ENCODE measurements at places on chromosomes 12 and 14. TPM values are rescaled to one million over a fixed set of nuclear protein-coding genes. Genes with fewer than 3 reads are reported as not detected.
A peak's percentile ranks its signal among the peaks of the same experiment; 100 is the strongest.

DNA sequence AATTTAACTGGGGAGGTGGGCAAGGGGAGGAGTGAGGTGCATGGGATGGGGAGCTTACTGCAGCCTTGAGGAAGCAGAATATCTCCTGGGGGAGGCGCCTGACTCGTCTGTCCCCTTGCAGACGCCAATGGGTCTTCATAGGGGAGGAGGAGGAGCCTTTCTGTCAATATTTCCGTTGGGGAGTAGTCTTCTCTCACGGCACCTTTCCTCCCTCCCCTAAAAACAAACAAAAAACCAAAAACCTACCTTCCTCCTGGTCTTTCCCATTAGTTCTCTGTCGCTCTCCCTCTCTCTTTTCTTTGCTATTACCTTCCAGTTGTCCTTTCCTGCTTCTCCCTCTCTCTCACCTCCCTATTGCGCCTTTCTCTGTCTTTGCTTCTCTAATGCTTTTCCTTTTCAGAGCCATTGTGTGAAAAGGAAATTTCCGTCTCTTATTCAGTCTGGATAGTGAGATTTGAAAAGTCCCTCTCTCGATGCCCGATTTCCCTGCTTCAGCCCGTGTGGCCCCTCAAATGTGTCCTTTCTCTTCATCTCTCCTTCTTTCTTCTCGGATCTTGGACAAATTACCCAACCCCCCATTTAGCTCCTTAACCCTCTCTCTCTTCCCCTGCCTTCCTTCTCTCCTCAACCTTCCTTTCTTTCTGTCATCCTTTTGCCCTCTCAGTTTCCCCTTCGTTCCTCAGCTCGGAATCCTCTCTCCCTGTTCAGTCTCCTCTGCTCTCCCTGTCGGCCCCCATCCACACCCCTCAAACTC lies 5.9 kb downstream of the GPR84 start:
- DNase-seq = no peak

The LRRC23 gene
- total RNA-seq = 18.8 TPM

DNA sequence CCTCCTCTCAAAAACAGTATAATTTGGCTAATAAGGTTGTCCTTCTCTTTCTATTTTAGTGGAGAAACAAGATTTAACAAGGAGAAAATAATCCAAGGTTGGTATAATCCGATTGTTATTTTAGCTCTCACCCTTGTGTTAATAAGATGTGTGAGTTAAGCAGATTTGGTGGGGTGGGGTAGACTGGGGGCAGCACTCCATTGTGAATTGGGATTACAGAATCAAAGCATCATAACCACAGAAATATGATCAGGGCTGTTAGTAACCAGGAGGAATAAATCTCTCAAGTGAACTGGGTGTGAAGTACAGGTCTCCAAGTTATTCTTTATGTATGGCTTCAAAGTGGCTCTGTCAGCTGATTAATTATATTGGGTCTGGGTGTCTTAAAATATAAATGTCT lies 10.2 kb downstream of the TIGAR start:
- DNase-seq = no peak

The P2RX7 gene
- total RNA-seq = 0.14 TPM

The CLIP1 gene
- 29.1 TPM for total RNA-seq

DNA sequence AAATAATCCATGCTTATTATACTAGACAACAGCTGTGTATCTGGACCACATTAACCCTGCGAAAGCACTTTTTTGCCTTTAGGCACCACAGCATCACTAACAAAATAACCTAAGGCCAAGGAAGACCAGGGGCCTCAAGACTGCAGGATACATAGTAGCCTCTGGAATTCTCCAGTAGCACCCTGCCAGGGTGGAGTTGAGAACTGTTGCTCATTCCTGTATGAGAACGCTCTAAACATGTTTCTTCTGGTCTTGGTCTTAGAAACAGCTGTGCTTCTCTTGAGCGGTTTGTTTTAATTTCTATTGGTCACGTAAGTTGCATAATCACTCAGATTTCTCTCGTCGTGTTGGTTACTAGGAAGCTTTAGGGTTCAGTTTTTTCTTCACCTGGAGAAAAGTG lies 7.9 kb downstream of the B4GALNT3 start:
- no peak for DNase-seq

The TSHR gene
- 0.32 TPM for total RNA-seq

DNA sequence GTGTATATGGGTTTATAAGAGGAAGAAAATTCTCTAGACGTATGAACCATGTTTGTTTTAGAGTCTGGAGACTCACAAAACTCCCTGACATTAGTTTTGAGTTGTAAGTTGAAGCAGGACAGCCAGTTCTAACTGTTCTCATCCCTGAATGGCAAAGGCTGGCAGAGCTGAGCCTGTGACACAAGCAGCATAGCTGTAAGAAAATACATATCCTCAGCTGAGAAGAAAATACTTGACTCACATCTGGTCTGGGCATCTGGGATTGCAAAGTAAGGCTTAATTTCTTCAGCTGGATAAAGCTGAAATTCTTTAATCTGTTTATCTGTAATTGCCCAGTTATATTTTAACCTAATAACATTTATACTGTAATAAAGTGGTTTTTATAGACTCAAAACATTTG lies 156.3 kb downstream of the PELI2 start:
- no peak for DNase-seq

GRCh38 chr14:69828354-69828753 lies 31.3 kb upstream of the SLC10A1 start:
- DNase-seq = no peak

The USP5 gene
- 145 TPM for total RNA-seq

DNA sequence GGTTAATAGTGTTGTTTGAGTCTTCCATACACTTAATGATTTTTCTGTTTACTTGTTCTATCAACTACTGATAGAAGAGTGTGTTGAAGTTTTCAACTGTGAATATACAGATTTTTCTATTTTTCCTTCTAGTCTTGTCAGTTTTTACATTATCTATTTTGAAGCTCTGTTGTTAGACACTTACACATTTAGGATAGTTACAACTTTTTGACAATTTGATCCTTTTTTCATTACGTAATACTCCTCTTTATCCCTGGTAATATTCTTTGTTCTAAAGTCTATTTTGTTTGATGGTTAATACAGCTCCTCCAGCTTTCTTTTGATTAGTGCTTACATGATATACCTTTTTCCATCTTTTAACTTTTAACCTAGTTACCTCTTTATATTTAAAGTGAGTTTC lies 45.2 kb downstream of the DHRS2 start:
- no peak for DNase-seq

The MYBPC1 gene
- not detected for total RNA-seq

- no peak for DNase-seq
These were observed 143.6 kb downstream of the TMEM117 start for GRCh38 chr12:43979450-43979849.

DNA sequence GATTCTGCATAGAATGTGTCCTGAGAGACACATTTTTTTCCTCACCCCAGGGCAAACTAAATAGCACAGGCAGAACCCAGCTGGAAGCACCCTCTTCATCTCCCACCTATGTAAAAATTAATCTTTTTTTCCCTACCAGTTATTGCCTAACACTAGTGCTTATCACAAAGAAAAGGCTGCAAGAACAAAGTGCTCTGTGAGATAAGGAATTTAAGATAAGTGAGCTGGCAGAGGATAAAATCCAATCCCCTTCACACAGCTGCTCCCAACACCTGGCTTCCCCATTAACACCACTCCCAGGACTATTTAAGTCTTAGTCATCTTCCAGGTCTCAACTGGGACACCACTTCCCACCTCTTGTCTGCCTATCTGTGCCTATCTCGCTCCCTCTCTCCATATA lies 75.2 kb downstream of the TTC9 start:
- DNase-seq = no peak

GRCh38 chr14:88256997-88257950 lies 65.8 kb downstream of the KCNK10 start:
- DNase-seq = peak; percentile 2

The RBP5 gene
- 0.95 TPM for total RNA-seq

The CYP27B1 gene
- total RNA-seq = 1.3 TPM

The SLC5A8 gene
- not detected for total RNA-seq

DNA sequence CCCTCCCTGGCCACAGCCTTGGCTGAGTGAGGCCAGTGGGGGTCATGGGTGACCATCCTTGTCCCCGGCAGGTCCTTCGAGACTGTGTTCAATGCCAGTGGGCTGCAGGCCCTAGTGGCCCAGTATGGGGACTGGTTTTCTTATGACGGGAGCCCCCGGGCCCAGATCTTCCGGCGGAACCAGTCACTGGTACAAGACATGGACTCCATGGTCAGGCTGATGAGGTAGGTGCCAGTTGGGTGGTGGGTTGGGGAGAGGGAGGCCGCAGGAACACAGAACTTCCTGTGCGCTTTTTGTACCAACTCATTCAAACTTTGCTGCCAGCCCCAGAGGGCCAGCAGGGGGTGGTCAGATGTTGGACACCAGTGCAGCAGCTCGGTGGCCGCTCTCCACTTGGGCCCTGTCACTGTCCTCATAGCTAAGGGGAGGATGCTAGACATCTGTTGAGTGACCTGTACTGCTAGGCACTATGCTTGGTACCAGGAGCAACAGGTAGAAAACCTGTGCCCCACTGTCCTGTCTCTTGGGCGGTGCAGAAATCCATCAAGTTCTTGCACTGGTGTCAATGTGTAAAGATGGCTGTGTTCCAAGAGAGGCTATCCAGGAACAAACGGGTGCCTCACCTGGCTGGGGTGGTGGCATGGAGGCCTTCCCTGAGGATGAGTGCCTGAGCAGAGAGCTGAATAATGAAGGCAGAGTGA lies 16.7 kb downstream of the SDS start:
- DNase-seq = no peak

- DNase-seq = no peak
These were observed 536 bp upstream of the WNT1 start for GRCh38 chr12:48977290-48978281.

- DNase-seq = no peak
These were observed 328.0 kb downstream of the DPF3 start for GRCh38 chr14:72565917-72566316.

The PAH gene
- not detected for total RNA-seq

DNA sequence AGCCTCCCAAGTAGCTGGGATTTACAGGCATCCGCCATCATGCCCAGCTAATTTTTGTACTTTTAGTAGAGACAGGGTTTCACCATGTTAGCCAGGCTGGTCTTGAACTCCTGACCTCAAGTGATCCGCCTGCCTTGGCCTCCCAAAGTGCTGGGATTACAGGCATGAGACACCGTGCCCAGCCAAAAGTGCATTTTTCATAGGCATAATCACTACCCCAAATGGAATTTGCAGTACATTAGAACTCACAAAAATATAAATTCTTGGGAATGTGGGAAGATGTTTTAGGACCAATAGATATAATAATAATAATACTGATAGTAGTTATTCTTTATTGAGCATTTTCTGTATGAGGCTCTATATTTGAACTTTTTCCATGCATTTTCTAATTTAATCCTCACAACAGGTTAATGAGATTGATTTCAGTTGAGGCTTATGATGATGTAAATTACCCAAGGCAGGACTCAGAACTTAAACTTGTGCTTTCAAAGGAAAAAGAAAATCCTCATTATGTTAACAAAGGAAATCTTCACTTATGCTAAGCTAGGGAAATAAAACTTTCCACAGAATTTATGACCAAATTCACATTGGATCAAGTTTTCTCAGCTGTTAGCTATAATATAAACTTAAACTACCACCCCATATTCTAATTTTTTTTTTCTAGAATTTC lies 121.6 kb downstream of the SRGAP1 start:
- no peak for DNase-seq

GRCh38 chr12:91188778-91189177 lies 6.2 kb upstream of the DCN start:
- no peak for DNase-seq

GRCh38 chr12:131380965-131381705 lies 329.8 kb upstream of the SFSWAP start:
- no peak for DNase-seq

The FOXN3 gene
- 51.7 TPM for total RNA-seq

GRCh38 chr14:25032092-25032784 lies 17.7 kb downstream of the STXBP6 start:
- no peak for DNase-seq

DNA sequence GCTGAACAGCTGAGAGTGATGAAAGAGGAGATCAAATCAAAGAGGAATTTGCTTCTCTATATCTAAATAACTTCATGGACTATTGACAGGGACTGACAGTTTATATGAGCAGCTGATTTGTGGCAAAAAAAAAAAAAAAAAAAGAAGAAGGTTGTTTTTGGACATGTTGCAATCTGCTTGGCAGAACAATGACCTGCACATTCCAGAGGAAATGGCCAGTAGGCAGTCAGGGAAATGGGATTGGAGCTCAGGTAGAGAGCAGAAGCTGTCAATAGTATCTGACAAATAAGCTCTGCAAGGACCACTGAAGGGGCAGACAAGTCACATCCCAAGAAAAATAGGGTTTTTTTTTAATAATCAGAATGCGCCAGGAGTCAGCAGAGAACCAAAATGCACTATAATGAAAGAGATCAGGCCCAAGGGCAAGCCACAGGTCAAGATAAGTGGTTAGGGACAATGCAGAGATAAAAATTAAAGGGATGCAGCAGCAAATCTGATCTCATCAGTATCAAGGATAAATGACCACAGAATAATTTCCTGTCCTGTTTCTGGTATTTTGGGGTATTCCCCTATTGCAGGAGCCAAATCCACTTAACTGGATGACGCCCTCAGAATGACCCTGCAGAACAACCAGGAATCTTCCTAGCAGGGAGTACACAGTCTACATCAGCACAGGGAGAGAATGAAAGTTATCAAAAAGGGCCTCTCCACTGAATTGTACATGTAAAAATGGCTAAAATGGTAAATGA lies 22.6 kb upstream of the DUSP16 start:
- peak; percentile 35 for DNase-seq

DNA sequence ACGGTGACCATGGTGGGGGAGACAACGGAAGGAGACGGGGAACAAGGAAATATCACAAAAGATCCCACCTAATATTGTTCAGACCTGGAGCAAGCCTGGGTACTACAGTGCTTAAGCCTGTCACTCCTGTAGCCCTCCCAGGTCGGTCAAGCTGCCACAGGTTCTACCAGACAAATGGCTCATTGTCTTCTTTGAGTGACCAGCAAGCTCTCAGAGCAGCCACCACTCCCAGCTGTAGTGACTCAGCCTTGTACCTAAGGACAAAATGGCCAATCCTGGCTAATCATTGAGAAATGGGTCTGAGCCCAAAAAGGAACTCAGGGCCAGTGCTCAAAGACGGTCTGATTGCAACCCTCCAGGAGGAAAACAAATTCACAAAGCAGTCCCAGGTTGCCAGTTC lies 238.4 kb upstream of the NOS1 start:
- no peak for DNase-seq

The CCDC38 gene
- not detected for total RNA-seq

The ETFBKMT gene
- total RNA-seq = 1.9 TPM

The DHRS2 gene
- not detected for total RNA-seq

The TSPAN9 gene
- 153 TPM for total RNA-seq

GRCh38 chr14:95504135-95505029 lies 12.1 kb downstream of the SYNE3 start:
- DNase-seq = no peak

The GPR162 gene
- 51.0 TPM for total RNA-seq

The SYT10 gene
- 1.8 TPM for total RNA-seq

The OR4K17 gene
- not detected for total RNA-seq

- peak; percentile 19 for DNase-seq
These were observed 24.0 kb upstream of the EVL start for GRCh38 chr14:100041271-100041670.

GRCh38 chr12:4108803-4109345 lies 164.7 kb upstream of the CCND2 start:
- no peak for DNase-seq

Measured in cardiac muscle cell (in vitro differentiated cells and primary cell).